ENCODE measurements at places on chromosomes 11 and 22. TPM values are rescaled to one million over a fixed set of nuclear protein-coding genes. Genes with fewer than 3 reads are reported as not detected.
A peak's percentile ranks its signal among the peaks of the same experiment; 100 is the strongest.

DNA sequence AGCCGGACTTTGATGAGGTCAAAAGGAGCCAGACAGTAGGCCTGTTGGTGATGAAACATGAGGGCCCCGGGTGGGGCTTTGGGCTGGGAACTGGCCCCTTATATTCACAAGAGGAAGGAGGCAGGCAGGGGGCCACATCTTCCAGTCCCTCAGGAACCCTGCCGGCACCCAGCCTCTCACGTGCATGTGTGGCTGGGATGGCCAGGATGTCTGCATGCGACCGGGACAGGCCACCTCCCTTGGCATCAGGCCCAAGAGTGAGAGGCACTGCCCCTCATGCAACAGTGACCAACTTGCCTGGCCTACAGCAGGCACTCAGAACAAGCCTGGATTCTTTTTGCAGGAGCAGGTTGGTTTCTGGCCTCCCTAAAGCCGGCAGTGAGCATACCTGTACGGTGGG is 5.4 kb downstream of the SLC25A45 start:
- no peak for DNase-seq

DNA sequence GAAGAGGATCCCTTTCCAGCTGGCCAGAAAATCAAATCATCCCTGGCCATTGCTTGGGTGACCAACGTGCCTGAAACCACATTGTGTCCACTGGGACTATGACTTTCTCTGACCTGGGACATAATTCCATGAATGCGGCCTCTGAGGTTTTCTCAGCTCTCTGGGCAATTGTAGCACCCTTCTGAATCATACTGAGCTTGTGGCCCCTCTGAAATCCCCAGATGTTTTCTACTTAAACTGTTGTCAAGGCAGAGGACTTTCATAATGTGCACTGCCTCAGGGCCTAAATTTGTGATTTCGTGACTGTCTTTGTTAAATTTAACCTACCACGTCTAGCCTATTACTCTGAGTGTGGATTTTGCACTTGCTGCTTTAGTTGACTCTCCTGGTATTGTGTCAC is 321.1 kb upstream of the PLET1 start:
- DNase-seq = no peak

DNA sequence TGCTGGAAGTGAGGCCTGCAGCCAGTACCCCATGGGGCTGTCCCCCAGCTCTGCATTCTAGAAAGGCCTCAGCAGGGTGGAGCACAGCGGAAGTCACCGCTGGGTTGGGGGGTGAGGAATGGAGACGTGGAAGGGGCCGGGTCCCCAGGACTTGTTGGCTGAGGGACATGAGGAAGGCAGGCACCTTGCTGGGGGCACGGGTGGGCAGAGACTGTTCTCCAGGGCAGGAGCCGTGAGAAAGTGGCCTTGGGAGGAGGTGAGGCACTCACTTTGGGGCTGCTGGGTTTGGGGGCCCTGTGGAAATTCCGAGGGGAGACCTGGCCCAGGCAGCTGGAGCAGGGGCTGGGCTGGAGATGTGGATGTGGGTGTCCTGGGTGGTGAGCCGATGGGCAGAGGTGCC is 5.0 kb downstream of the TNNI2 start:
- no peak for DNase-seq

DNA sequence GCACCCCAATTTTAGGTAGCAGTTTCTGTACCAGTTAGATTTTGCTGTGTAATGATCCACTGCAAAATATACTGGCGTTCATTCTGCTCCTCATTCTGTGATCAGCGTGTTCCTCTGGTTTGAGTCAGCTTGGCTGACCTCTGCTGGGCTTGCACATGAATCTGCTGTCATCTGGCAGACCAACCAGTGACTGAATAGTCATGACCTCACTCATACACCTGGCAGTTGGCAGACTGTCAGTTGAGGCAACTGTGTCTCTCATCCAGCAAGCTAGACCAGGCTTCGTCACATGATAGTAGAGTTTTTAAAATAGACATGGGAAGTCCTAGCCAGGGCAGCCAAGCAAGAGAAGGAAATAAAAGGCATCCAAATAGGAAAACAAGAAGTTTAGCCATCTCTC is 316.3 kb upstream of the LARGE1 start:
- no peak for DNase-seq

DNA sequence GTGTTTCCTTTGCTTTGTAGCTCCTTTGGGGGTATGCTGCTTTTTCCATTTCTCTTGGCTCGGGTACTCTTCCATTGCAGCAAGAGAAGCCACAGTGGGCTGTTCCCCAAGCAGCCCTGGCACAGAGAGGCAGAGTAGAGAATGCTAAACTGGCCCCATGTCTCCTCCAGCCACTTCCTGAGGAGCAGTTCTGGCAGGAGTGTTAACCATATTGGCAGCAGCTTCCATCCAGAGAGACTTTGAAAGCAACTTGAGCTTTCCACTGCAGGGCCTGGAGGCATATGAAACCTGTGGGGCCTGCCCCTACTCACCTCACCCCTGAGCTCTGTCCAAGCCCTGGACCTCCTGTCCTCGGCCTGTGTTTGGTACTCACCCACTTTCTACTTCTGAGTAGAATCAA is 61.8 kb downstream of the ALX4 start:
- DNase-seq = no peak

GRCh38 chr11:108498046-108498815 is at the start of gene POGLUT3:
POGLUT3 (minus strand) TSS chr11:108498384; CDS start chr11:108498366, 18 bp downstream.
- peak; percentile 50 for DNase-seq

- no peak for DNase-seq
Observed at GRCh38 chr11:114193730-114194679, 102.2 kb upstream of the NNMT start.

- DNase-seq = no peak
Observed at GRCh38 chr11:102464859-102465500, 12.4 kb upstream of the TMEM123 start.

- no peak for DNase-seq
Observed at GRCh38 chr11:1502954-1503707, 16.6 kb upstream of the MOB2 start.

DNA sequence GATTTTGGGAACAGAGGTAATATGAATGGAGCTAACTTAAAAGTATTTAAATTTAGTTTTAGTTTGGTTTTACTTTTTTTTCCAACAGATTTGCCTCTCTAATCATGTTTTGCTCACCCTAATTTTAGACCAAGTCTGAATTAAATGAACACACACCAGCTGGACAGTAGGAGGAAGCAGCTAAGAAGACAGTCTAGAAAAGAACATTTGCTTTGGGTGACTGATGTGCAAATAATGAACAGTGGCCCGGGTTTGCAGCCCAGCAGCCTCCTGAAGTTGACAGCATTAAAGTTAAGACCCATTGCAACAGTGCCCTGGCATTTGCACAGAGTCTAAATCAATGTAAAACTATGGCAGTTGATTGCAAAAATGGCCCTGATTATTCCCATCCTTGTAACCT is 66.4 kb upstream of the SORL1 start:
- DNase-seq = no peak

- DNase-seq = no peak
Observed at GRCh38 chr22:19818324-19819207, 36.1 kb downstream of the GNB1L start.

- no peak for DNase-seq
Observed at GRCh38 chr11:64092111-64092760, 56.5 kb downstream of the FLRT1 start.

- no peak for DNase-seq
Observed at GRCh38 chr22:39898997-39899396, 1.9 kb upstream of the GRAP2 start.

- DNase-seq = no peak
Observed at GRCh38 chr22:44182588-44183286, 2.0 kb downstream of the PARVG start.

GRCh38 chr11:57359396-57359795 is 21.2 kb downstream of the P2RX3 start:
- DNase-seq = no peak

DNA sequence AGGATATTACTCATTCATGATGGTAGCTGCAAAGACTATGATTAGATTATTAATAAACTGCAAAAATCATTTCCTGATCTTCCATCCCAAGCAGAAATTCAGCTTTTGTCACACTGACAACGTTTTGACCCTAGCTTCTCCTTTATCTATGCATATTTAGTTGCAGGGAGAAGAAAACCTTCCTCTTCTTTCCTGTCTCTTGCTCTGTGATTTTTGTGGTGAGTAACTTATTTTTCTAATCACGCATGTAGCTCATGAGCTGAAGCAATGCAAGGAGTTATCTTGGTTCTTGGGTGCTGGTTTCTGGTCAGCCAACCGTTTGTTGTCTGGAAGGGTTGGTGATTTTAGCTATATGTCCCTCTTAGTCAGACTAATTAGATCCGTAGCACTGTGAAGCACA is 56.4 kb downstream of the FDX1 start:
- no peak for DNase-seq

DNA sequence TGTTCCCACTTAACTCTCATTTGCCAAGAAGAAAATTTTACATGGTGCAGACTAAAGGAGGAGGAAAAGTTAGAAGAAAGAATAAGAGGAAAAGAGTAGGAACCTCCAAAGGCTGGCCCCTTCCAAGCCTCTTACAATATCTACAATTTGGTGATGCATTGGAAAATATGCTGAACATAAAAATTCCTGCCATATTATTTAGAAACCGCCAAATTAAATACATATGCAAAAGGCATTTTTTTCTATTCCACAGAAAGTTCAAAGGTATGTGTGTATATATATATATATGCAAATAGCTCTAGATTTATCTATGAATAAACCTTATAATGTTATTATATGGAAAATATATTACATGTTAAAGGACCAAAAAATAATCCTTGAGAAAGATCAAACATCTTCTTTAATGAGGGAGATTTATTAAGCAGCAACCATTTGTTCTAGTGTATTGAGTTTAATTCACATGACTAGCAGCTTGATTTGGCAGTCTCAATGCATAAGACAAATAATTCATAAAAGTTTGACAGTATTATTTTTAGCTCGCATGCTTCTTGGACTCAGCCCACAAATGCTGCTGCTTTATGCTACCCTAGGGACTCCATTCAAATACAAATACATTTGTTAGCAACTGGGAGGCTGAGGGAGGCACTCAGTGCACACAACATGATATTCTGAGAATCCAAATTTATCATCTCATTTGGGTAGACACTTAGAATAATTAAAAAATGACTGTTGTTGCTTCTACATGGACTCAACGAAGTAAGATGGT is 184.9 kb downstream of the SBF2 start:
- DNase-seq = peak; percentile 5

DNA sequence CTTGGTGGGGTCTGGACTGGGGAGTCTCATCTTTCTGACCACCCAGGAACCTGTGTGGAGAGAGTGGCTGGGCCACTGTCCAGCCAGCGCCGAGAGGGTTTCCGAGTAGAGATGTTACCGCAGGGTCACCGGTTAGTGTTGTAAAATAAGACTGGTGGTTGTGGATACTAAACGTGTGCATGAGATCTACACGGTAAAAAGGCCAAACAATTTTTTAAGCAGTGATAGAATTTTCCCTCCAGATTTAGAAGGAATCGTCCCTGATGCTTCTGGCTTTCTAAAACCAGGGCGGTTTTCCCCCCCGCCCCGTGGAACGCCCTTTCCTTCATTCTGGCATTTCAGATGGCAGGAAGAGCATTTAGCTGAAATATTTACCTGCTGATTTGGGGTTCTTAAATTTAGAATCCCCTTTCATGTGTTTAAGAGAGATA is 72.6 kb upstream of the PPARA start:
- no peak for DNase-seq

DNA sequence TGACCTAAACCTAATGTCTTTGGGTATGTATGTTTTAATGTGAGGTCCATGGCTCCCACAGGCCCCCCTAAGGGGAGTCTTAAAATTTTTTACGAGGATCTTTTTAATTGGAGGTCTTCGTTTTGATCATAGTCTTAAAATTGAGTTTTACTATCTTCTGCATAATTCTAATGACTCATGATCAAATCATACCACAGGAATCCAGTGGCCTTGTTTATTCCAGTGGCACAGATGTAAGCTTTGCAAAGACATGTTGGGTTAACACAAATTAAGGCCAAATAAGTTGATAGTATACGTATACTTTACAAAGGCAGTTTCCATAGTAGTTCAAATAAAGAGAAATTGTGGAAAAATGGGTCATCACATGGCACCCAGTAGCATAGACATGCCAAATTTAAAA is 33.9 kb upstream of the FJX1 start:
- DNase-seq = peak; percentile 76

DNA sequence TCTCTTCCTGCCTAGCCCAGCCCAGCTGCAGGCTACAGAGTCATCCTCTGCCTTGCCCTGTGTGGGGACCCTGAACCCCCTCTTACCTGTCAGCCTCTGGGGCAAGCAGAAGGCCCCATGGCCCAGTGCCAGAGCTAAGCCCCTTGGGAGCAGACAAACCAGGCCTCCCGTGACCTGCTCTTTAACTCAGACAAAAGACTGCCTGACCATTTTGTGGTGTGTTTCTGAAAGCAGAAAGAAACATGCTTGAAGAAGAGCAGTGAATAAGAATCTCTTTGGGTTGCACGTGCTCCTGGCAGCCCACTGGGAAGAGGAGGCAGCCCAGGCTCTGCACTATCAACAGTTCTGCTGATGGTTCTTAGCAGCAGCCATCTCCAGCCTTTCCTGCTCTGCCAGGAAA is 118.6 kb downstream of the GRIK4 start:
- DNase-seq = no peak

Gene BET1L
- total RNA-seq = 73.2 TPM

Gene DLAT
- 31.8 TPM for total RNA-seq

Gene DSCAML1
- not detected for total RNA-seq

Gene FAM227A
- 3.4 TPM for total RNA-seq

Gene HPS5
- total RNA-seq = 22.6 TPM

Gene SMTNL1
- not detected for total RNA-seq

Gene NTM
- total RNA-seq = 108 TPM

Gene BACE1-AS
- 6.8 TPM for total RNA-seq

Gene KAT5
- total RNA-seq = 26.8 TPM

Gene THYN1
- 31.6 TPM for total RNA-seq
